Left lung (tissue), 14 donors: ENCODE measurements at places on chromosomes 4 and X. TPM values are rescaled to one million over a fixed set of nuclear protein-coding genes. Genes with fewer than 3 reads are reported as not detected.

The FGB gene
- 0.35 TPM for polyA plus RNA-seq

The PCSK1N gene
- 3.4 TPM for polyA plus RNA-seq

The SLC10A4 gene
- 0.38 TPM for polyA plus RNA-seq

The EVC2 gene
- 10.9 TPM for polyA plus RNA-seq

The C1QTNF7 gene
- polyA plus RNA-seq = 15.2 TPM
